ENCODE measurements at places on chromosomes 2 and 18.

- DNase-seq: peak; percentile 44
Observed at GRCh38 chr2:106582148-106583143, 95.3 kb downstream of the CD8B2 start.

- DNase-seq: no peak
Observed at GRCh38 chr2:241724259-241724974, 10.0 kb upstream of the D2HGDH start.

DNA sequence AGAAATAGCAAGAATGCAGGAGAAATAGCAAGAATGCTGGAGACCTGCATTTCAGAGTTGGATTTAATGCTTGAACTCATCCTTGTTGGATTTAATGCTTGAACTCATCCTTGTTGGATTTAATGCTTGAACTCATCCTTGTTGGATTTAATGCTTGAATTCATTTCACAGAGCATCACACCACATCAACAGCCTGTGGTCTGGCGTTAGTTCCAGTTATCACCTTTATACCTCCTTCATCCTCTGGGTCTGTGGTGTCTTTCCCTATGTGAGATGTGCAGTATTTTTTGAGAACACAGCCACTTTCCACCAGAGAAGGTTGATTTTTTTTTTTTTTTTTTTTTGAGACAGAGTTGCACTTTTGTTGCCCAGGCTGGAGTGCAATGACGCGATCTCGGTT, 546.4 kb upstream of the SOX11 start:
- DNase-seq: no peak

- peak; percentile 51 for DNase-seq
Observed at GRCh38 chr2:24490690-24491541, at the start of gene NCOA1. TSS of gene NCOA1 (plus strand) at chr2:24491254. CDS start at chr2:24658678, 167,424 bp downstream.

- DNase-seq: no peak
Observed at GRCh38 chr2:166592750-166593149, 98.7 kb upstream of the SCN7A start.

GRCh38 chr2:210655229-210655975, 99.0 kb downstream of the CPS1 start:
- no peak for DNase-seq

GRCh38 chr2:108384662-108385393, 7.1 kb downstream of the SULT1C4 start:
- no peak for DNase-seq

DNA sequence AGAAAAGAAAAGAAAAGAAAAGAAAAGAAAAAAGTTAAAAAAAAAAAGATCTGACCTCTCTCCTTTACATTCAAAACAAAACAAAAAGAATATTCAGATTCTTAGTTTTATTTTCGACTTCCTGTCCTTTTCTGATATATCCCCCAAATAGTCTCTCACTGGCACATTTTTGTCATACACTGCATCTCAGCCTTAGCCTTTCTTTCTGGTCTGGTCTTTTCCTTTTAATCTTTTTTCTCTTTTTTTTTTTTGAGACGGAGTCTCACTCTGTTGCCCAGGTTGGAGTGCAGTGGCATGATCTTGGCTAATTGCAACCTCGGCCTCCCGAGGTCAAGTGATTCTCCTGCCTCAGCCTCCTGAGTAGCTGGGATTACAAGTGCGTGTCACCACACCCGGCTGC, 1.6 kb upstream of the RIOK3 start:
- no peak for DNase-seq

GRCh38 chr2:229043681-229044080, 227.4 kb downstream of the PID1 start:
- no peak for DNase-seq

DNA sequence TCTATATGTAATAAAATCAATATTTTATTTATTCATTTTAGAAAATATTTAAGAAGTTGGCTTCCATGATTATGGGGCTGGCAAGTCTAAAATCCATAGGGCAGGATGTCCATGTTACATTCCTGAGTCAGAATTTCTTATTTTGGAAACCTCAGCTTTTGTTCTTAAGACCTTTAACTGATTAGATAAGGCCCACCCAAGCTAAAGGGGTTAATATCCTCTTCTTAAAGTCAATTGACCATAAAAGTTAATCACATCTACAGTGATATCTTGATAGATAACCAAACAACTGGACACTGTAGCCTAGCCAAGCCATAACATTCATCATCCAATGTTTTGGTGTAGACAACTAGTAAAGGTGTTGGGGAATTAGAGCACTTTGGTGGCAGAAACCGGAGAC, 1035.4 kb upstream of the ZEB2 start:
- no peak for DNase-seq

DNA sequence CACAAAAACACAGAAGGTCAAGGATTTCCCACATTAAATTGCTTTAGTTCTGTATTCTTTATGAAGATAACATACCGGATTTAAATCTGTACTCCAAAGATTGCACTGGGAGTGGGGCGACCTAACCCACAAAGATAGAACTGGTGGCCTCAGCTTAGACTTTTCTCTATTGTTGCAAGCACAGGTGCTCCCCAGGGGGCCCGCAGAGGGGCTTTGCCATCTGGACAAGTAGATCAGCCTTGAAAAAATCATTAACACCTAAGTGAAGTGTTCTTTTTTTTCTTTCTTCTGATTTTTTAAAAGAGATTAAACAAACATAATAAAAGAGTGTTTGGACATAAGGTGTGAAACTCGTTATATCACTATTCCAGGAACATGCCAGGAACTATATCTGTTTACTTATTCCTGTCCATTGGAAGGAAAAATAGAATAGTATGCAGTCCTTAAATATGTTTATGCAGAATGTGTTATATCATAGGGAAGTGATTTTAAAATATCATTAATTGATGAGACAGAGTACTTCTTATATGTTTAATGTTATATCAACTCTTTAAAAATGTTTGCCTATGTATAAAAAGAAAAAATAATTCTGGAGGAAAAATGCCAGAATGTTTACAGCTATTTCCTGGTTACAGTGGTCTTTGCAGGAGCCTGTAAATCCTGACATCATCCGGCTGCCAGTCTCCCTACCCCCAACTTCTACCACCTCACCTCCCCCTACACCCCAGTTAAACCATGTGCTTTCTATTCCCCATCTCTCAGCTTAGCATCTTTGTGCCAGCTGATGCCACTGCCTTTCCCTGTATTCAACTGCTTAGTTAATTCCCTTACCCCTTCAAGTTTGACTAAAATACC, 679.2 kb downstream of the CNTNAP5 start:
- no peak for DNase-seq

- no peak for DNase-seq
Observed at GRCh38 chr2:147223553-147224060, 621.2 kb upstream of the ACVR2A start.

DNA sequence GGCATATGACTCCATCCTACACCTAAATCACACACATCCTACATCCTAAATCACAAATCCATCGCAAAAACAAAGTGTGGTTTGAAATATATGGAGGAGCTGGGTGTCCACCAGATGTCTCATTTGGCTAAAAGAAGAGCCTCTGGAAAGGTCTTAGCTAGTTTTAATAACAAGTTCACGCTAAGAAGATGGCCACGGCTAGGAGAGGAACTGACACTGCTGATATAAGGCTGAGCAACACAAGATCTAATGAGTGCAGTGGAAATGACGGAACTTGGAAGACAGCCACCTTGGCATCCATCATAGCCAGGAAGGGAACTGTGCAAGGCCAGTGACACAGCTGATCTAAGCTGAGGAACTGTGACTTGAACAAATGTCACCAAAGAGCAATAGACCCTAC, 60.0 kb upstream of the AGAP1 start:
- DNase-seq: no peak

DNA sequence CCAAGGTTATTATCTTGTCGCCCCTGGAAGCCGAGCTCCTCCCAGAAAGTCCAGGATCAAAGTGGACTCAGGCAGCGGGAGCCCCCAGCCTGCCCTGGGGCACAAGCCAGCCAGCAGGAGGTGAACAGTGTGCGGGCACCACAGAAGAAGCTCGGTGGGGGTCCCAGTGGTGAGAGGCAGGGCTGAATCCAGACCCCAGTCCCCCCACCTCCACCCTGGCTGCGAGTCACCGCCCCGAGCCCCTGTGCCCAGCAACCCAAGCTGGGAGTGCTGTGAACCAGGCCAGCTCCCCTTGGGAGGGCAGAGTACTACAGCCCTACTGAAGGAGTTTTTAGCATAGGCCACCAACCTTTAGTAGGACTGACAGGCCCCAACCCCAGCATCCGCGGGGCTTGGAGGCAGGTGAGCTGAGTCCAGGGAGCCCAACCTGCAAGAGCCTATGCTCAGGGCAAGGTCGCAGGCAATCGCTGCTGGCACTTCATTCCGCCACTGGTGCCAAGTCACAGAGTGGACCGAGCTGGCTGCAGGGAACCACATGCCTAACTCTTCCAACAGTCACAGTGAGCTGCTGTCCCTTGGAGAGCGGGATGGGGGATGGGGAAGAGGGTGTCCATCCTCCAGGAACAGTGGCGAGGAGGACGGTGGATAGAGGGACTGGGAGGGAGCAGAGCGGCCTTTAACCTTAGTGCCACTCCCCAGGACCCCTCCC, 3.0 kb downstream of the PIEZO2 start:
- no peak for DNase-seq

- DNase-seq: no peak
Observed at GRCh38 chr2:190970873-190971506, 43.0 kb downstream of the STAT1 start.

- no peak for DNase-seq
Observed at GRCh38 chr2:157304811-157305722, 20.6 kb downstream of the ERMN start.

DNA sequence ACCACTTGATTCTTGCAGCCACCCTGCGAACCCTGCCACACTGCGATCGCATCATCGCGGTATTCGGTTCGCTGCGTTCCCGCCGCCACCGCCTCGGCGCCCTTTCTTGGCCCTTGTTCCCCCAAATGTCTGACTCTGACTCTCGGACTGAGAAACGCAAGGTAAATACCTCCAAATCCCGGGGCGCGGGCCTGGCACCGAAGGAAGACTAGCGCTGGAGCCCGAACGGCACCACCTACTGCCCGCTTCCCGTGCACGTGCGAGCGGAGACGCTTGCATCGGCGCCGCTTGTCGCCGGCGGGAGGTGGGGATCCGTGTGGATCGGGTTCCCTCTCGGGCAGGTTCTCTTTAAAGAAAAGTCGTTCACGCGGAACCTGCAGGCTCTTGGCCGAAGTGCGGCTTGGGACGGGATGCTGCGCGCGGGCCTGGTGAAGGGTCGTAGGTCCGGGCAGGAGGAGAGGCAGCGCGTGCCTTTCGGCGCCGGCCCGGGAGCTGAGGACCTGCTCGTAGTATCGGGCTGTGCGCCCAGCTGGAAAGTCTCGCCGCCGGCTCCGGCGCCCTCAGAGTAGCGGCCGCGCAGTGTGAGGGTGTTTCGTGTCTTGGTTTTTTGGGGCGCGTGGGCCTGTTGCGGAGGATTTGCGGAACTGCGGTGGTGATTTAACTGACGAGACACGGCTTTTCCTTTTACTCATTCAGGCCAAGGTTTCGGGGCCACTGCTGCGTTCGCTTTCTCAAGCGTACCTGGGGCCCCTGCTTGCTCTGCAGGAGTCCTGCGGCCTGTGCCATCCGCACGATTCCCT, 514 bp downstream of the BCL2L11 start:
- DNase-seq: no peak

GRCh38 chr2:106020032-106020431, 174.1 kb downstream of the UXS1 start:
- DNase-seq: no peak

DNA sequence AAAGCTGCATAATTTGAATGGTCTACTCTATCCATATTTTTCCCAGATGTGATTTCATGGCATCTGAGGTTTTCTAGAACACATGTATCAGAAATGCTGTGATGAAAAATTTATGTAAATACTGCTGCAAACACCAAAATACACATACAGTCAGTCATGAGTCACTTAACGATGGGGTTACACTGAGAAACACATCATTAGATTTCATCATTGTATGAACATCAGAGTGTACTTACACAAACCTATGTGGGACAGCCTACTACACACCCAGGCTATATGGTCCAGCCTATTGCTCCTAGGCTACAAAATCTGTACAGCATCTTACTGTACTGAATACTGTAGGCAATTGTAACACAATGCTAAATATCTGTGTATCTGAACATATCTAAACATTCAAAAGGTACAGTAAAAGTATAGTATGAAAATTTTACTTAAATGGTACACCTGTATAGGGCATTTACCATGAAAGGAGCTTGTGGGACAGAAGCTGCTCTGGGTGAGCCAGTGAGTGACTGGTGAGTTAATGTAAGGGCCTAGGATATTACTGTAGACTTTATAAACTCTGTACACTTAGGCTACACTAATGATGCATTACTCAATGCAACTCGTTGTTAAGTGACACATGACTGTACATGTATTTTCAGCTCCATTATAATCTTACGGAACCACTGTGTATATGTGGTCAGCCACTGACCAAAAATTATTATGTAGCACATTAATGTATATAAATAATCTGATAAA, 33.5 kb downstream of the PNO1 start:
- no peak for DNase-seq

DNA sequence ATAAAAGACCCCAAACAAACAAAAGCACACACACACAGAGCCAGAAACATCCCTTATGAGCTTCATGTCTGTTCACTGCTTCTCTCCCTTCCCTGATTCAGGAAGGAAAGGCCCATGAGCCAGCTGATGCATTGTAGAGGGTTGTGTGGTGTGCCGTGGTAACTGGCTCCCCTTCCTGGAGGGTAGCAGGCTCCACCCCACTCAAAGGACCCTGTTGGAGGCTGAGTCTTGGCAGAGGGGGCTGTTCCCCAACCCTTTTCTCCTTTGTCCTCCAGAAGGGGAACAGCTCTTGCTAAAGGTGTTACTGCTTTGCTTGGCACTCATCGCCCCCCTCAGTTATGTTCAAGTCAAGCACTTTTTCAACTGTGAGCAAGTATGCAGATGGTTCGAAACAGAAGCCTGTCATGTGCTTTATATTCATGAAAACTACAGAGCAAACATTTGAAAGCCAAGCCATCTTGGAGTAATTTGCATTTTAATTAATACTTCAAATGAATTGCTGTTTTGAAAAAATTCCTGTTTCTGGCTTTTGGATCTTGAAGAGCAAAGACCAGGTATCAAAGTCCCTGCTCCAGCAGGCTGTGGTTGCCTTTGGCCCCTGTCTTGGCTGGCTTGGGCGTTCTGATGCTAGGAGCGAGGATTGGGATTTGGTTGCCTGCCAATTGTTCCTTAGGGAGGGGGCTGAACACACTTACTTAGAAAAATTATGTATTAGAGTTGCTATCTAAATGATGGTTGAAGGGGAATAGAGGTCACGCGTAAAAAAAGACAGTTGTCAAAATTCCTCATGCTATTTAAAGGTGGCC, 267.8 kb downstream of the TSN start:
- no peak for DNase-seq

- no peak for DNase-seq
Observed at GRCh38 chr2:108119492-108119891, 120.3 kb upstream of the SULT1C3 start.
